ENCODE measurements at places on chromosomes 3 and 15. TPM values are rescaled to one million over a fixed set of nuclear protein-coding genes. Genes with fewer than 3 reads are reported as not detected.
A peak's percentile ranks its signal among the peaks of the same experiment; 100 is the strongest.

DNA sequence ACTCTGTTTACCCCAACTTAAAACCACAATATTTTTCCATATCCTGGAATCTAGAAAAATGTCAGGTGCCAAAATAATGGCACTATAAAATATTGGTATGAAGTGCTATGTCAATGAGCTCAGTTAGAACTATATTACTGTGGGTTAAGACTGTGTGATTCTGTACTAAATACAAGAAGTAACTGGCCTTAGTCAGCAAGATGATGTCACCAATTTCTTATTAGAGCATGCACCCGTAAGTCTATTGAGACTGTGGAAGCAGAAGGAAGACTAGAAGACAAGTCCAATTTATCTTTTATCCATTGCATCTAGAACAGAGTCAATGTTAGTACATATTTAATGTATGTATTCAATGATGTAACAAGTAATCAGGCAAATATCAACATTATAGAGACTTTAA, 25.0 kb downstream of the LRRC58 start:
- no peak for DNase-seq

DNA sequence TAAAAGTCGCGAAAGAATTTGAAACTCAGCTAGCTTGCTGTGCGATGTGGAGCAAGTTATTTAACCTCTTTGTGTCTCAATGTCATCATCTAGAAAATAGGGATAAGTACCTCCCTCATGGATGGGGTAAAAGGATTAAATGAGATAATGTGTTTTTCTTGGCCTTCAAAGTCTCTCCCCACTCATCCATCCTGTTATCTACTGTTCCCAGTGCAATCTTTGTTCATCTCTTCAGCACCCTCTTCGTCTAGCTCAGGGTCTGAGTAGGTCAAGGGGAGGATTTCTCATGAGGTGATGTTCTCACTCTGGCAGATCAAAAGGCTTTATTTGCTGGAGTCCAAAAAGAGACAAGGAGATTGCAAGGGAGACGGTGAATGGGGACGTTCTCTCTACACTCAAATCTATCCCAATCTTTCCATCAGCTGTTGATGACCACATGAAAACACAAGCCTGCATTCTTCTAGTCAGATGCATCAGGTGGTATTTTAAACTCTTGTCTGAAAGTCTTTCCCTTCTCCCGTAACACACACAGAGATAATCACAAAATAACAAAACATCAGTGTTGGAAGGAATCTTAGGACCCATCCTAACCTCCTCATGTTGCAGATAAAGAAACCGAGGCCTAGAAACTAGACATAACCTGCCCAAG, 1.3 kb downstream of the MESD start:
- no peak for DNase-seq

- DNase-seq = no peak
Measured at GRCh38 chr3:174618368-174619080, 240.6 kb upstream of the NAALADL2 start.

- DNase-seq = no peak
Measured at GRCh38 chr3:122960652-122961051, 66.9 kb downstream of the SEMA5B start.

DNA sequence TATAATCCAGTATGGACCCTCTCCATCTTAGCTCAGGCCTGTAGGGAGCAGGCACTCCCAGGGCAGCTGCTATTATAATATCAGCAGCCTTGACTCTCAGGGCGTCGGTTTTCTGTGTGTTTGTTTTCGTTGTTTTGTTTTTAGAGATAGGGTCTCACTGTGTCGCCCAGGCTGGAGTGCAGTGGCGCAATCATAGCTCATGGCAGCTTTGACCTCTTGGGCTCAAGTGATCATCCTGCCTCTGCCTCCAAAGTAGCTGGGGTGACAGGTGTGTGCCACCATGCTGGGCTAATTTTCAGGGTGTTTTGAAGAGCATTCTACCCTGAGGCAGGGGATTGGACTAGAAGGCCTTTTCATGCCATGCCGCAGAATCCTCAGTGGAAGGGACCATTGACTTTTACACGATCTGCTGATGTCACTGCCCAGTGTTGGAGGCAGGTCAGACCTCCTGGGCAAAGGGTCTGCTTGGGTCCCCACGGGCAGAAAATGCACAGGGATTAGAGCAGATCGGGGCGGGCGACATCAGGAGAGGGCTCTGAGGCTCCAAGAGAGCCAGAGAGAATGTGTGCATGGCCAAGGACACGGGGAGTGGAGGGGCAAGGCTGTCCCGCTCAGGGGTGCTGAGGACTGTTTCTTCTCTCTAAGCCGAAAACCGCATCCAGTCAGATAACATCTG, 7.8 kb downstream of the MELTF start:
- no peak for DNase-seq

GRCh38 chr3:152281133-152281713, 12.5 kb downstream of the MBNL1 start:
- no peak for DNase-seq

DNA sequence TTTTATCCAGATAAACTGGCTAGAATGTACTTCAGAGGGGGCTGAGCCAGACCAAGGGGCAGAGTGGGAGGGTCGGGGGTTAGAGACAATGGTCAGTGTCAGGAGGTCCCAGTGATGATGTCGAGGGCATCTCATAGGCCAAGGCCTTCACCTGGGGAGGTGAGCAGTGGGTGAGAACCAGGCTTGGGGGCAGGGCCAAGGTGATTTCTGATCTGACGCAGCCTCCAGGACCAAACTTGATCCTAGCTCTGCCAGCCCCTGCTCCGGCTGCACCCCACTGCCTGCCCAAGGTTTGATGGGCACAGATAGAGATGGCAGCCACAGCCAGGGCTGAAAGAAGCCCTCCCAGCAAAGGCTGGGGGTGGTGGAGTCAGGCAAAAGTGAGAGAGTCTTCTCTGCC, 14.9 kb downstream of the XYLB start:
- no peak for DNase-seq

- DNase-seq = no peak
Measured at GRCh38 chr15:74548241-74548640, 7.2 kb downstream of the ARID3B start.

DNA sequence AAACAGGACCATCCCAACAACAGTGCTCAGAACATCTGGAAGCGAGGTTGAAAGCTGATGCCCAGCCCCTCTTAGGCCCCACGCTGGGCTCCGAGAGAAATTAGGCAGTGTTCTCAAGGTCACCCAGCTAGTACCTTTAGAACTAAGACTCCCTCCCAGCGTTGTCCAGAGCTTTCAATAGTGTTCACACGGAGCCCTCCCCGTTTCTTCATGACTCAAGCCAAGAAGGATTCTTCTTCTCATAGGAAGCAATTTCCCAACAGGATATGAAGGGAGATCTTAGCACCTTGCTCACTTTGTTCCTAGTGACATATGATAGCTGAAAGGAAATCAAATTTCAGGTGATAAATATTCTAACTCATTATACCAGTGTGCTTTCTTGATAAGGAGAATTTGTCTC, 244.2 kb upstream of the ST8SIA2 start:
- no peak for DNase-seq

- no peak for DNase-seq
Measured at GRCh38 chr3:42581400-42581708, 413 bp downstream of the SEC22C start.

DNA sequence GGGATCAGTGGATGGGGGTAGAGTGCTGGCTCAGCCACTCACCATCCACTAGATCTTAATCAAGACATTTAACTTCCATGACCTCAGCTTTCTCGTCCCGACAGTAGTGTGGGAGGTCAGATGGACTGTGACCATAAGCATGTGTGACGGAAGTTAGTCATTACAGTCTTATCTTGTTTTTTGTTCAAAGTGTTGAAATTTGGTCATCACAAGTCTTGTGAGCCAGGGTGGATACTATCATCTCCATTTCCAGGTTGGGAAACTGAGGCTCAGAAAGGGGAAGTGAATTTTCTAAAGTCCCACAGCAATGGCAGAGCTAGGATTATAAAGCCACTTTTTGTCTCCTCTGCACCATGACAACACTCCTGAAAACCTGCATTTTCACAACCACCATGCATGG, 32.0 kb upstream of the ITGA11 start:
- DNase-seq = no peak

DNA sequence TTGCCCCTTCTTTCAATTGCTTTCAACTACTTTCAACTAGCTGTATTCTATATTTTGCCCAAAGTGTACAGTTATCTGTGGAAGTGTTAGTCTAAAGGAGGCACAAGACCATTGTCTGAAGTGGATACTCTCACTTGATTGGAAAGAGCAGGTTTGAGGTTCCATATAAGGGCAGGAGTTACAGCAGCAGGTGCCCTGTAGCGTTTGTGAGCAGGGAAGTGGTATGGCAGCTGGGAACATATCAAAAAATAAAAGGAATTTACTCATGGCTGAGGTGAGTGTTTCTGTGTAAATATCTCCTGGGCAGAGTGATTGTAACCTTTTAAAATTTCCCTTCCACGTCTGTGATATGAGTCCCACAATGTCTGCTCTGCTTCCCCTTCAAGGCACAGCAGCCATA, 38.5 kb upstream of the DNAJC13 start:
- no peak for DNase-seq

DNA sequence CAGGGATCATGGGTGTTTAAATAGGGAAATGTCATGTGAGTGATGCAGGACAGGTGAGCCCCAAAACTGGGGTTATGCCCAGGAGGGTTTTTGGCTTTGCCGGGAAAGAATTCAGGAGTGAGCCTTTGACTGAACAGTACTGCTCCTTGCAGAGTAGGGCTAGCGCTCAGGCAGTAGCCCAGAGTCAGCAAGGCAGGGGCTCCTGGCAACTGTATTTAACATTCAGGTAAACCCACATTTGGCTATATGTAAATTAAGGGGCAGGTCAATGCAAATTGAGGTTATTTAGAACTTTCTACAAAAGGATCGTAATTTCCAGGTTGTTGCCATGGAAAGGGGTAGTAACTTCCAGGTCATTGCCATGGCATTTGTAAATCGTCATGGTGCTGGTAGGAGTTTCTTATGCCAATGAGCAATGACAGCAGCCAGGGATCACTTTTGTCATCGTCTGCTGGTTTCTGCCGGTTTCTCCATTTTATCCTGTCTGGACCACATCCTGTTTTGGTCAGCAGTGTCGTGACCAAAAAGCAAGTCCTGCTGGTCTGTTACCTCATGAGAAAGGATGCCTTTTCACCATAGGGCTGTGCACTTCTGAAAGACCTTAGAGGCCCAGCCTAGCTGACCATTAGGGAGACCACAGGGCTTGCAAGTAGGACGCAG, 24.3 kb downstream of the MTHFS start:
- no peak for DNase-seq

GRCh38 chr3:132570016-132570415, 27.1 kb upstream of the ACKR4 start:
- no peak for DNase-seq

GRCh38 chr15:39623529-39623931, 42.7 kb downstream of the THBS1 start:
- no peak for DNase-seq

- peak; percentile 82 for DNase-seq
Measured at GRCh38 chr15:74375303-74375693, 7.9 kb upstream of the CYP11A1 start.

- DNase-seq = no peak
Measured at GRCh38 chr15:74789741-74790079, 7.8 kb downstream of the CSK start.

- no peak for DNase-seq
Measured at GRCh38 chr3:23252122-23252521, 49.0 kb downstream of the UBE2E2 start.

DNA sequence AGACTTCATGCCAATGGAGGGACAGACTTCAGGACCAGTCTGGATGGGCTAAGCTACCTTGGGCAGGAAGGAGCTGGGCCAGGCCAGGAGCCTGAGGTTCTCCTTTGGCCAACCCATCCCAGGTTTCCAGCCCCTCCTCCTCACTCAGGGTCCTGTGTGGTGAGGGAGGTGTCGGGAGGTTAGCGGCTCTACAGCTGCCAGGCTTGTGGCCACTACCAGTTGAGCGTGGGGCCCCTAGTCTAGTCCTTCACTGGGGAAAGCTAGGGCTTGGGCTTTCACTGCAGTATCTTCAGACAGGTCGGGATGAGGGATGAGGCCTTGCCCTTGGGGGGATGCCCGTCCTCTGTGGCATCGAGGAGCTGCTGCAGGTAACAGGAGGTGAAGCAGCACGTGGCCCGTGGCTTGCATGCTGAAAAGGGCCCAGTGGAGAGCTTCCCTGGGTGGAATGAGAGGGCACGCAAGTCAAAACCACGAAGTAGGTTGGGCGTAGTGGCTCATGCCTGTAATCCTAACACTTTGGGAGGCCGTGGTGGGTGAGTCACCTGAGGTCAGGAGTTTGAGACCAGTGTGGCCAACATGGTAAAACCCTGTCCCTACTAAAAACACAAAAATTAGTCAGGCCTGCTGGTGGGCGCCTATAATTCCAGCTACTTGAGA, 8.5 kb upstream of the FANCD2 start:
- DNase-seq = no peak

DNA sequence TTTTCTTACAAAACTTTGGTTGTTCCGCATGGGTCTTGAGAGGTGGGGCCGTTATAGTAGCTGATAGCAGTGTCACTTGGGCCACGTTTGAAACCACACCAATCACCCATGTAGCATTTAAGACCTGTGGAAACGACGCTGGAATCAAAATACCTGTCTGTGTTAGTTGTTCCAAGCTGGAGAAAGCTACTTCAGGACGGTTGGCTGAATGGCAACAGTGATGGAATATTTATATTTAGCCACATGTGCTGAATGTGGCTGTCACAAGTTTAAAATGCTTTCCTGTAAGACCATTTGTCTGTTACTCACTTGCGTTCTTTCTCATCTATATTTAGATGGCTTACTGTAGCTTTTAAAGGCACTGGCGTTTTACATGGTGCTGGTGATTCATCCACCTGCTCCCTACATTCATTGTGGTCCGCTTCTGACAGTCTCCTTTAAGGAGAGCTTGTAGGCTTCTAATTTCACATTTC, 1.4 kb downstream of the DNAJA4 start:
- no peak for DNase-seq

DNA sequence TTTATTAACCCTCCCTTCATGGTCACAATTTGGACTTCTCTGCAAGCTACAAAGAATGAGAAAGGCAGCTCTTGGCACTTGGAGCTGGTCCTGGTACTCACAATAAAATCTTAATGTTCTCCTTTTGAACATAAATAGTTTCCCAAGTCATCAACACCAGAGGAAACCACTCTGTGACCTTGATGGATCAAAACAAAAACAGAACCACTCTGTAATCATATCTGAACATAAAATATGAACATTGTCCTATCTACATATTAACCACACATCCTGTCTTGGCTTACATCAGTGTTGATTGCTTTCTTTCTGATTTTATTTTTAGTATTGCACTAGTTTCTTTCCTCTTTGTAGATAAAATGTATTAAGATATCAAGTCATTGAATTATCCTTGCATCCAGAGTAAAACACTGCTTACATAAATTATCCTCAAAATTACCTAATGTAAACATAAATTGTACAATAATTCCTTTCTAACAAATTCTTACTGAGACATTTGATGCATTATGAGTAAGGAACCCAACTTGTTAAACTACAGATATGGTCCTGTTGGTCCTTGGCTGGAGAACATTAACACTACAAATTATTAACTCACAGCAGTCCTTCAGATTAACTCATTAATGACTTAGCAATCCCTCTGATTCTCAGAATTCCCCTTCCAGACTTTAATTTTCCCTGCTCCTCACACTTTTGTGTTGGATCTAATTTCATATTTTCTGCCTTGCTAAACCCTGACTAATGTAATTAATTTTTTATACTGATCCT, 860.5 kb downstream of the DIPK2A start:
- DNase-seq = no peak

GRCh38 chr3:118089563-118089962, 945.1 kb downstream of the IGSF11 start:
- DNase-seq = no peak

Gene DUOXA2
- not detected for total RNA-seq

Gene MUC13
- total RNA-seq = not detected

Gene BFSP2
- total RNA-seq = not detected

Gene C3orf20
- 0.10 TPM for total RNA-seq

Gene SLC6A1
- total RNA-seq = 1.2 TPM

Measured in left cardiac atrium (tissue), 4 donors.